ENCODE measurements at places on chromosomes 16 and 17. TPM values are rescaled to one million over a fixed set of nuclear protein-coding genes. Genes with fewer than 3 reads are reported as not detected.

FBXO31 gene
- 15.8 TPM for total RNA-seq

P2RX1 gene
- not detected for total RNA-seq

RNF222 gene
- total RNA-seq = not detected

TP53TG3D gene
- 0.43 TPM for total RNA-seq

STH gene
- not detected for total RNA-seq

HOXB13 gene
- total RNA-seq = 0.07 TPM

ARRB2 gene
- 20.7 TPM for total RNA-seq

STX1B gene
- 0.27 TPM for total RNA-seq

ITGAL gene
- not detected for total RNA-seq

TMEM238L gene
- not detected for total RNA-seq

NPIPB6 gene
- 3.3 TPM for total RNA-seq

All from thoracic aorta endothelial cell (primary cell).